ENCODE measurements at places on chromosomes 5 and 9.

DNA sequence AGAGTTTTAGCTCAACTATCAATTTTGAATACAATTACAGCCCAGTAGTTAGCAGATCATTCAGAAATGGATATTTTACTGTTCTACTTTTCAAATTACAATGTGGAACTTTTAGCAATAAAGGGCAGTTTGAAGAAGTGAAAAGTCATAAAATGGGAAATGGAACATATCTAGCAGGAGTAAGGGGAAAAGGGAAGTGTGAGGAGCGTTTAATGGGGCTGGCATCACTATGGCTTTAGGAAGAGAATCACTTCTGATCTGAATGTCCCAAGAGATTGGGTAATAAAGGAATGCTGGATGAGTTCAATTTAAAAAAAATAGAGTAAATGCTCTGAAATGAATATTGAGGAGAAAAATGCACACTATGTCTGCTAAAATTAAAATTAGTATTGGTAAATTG lies 77.4 kb downstream of the ATPSCKMT start:
- no peak for DNase-seq

GRCh38 chr5:180521101-180521500 lies 26.9 kb downstream of the CNOT6 start:
- no peak for DNase-seq

- DNase-seq, result no peak
These were observed 182.8 kb upstream of the TARS1 start for GRCh38 chr5:33257807-33258429.

GRCh38 chr9:27183131-27183530 lies 74.1 kb downstream of the TEK start:
- DNase-seq, result no peak

GRCh38 chr5:45113726-45114125 lies 305.0 kb downstream of the MRPS30 start:
- DNase-seq, result no peak

GRCh38 chr5:54398191-54398590 lies 57.3 kb upstream of the HSPB3 start:
- no peak for DNase-seq

DNA sequence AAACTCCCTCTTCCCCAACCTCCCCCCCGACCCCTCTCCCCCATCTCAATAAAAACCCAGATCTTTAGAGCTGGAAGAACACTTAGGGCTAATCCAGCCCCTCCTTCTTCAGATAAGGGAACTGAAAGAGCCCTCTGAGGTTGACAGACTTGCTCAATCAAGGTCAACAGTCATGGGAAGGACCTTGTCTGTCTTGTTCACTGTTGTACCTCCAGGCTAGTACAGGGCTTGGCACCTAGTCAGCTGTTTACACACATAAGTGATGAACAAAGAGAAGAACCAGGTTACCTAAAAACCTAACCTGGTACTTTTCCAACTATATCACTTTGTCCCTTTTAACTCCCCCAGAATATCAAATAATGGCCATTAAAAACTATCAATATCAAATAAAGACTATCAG lies 2.4 kb downstream of the TTC39B start:
- DNase-seq, result no peak

GRCh38 chr5:63554191-63554590 lies 408.1 kb downstream of the HTR1A start:
- no peak for DNase-seq
